Right ventricle myocardium superior (tissue), 1 donor: ENCODE measurements at places on chromosomes 1 and 21.
A peak's percentile ranks its signal among the peaks of the same experiment; 100 is the strongest.

DNA sequence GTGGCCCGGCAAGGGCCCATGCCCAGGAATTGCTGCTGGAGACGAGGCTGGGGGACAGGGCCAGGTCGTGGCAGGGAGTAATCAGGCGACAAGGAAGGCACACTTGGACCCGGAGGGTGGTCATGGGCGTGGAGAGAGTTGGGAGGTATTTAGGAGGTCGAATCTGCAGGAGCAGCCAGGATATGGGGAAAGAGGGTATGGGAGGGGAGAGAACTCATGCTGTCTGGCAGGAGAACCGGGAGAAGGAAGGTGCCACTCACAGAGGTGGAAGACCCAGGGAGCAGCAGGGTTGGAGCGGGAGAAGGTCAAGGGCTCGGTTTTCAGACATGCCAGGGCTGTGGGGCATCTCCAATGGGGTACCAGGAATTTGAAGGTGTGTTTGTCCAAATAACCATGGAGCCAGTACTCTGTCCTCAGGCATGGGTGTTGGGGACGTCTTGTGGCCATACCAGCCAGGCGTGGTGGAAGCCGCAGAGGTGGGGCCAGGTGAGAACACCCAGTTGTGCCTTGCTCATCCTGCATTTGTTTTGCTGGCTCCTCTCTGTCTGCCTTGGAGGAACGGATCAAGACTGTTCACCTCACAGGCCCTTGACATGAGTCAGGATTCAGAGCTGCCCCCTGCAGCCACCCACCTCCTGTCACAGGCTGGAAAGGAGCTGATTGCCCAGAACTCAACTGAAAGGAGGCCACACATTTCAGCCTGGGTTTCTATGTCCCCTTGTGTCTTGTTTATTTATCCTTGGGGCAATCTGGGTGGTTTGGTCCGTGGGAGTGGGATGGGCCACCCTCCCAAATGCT lies 111.6 kb downstream of the SPSB1 start:
- no peak for DNase-seq

GRCh38 chr1:21301794-21302440 lies 11.7 kb upstream of the ECE1 start:
- DNase-seq = no peak

- DNase-seq = peak; percentile 63
Observed at GRCh38 chr1:177945943-177946650, 23.8 kb downstream of the SEC16B start.

GRCh38 chr1:228968891-228969606 lies 233.8 kb downstream of the RHOU start:
- no peak for DNase-seq

DNA sequence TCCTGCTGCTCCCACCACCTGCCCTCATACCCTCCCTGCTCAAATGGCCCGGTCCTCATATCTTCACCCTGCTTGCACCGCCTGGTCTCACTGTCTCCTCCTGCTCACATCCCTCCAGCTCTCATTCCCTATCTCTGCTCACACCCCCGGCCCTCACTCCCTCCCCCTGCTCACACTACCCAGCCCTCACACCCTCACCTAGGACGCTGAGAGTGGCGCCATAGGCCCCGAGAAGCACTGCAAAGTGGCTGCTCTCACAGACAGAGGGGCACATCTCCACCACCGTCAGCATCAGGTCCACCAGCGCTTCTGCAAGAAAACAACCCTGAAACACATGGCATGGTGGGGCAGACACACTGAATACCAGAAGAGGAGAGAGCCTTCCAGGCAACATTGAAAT lies 38.6 kb downstream of the MRAP start:
- DNase-seq = no peak

DNA sequence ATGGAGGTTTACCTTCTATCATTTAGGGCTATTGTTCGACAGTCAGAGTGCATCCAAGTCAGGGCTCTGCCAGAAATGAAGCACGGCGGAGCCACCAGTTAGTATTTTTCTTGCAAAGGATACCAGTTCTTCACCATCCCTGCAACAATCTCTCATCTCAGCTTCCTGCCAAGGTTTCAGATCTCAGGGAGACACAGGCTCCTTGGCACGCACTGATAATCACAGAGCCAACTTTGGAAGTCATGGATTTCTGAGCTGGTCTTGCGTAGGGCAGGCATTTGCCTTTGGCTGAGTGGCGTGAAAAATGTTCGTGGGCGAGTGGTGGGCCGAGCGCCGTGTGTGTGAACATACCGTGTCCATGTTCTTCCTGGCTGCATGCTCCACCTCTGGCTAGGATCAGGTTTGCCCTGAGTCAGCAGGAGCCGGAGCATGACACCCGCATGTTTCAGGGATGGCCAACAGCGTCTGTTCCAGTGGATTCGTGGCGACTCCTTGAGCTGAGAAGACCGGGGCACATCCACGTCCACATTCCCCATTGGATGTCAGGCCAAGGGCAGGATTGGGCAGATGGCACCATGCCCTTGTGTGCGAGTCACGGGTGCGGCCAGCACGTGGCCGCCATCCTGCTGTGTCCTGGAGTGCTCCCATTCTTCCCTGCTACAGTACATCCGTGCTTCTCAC lies 118.5 kb upstream of the C1orf174 start:
- no peak for DNase-seq

GRCh38 chr1:34315974-34316373 lies 139.3 kb downstream of the C1orf94 start:
- no peak for DNase-seq

GRCh38 chr21:42614396-42614795 lies 39.0 kb upstream of the PDE9A start:
- DNase-seq = no peak

DNA sequence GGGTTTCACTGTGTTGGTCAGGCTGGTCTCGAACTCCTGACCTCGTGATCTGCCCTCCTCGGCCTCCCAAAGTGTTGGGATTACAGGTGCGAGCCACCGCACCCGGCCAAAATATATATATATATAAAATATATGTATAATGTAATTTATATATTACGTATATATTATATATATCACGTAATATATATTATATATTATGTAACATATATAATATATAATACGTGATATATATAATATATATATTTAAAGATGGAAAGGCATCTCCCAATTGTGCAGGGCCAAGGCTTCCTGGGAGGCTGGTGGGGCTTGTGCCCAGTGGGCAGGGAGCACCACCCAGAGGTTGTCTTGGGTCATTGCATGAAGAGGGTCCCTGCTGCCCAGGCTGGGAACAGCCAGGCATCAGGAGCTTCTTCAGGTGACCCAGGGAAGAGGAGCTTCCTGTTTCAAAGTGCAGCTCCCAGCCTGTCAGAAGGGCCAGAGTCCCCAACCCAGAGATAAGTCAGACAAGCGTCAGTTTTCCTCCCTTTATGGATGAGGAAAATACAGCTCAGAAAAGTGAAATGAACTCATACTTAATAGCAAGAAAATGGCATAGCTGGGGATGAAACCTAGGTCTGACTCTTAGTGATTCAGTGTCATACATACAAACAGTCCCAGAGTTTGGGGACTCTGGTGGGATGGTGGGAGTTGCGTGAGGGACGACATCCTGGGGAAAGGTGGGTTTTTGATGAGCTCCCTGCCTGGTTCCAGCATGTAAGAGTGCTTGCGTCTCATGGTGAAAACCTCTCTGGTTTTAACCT lies 12.0 kb downstream of the UBE2Q1 start:
- DNase-seq = peak; percentile 67

- DNase-seq = peak; percentile 54
Observed at GRCh38 chr1:43671193-43671592, 21.2 kb downstream of the KDM4A start.

DNA sequence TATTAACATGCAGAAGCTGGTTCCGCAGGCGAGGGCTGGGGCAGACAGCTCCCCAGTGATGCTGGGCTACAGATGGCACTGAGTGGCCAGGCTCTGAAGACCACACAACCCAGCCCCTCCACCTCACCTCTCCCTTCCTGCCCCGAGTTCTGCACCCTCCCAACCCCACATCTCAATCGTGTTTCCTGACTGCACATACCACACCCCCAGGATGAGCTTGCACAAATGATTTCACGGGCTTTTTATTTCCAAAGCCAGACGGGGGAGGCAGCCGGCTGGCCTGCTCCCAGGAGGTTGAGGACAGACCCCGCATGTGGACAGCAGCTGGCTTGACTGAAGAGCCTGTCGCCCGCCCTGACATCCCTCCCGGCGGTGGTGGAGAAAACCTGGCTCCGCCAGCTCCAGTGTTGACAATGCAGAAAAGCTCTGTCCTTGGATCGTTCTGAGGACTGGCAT lies 21.4 kb upstream of the ALDH4A1 start:
- no peak for DNase-seq

- no peak for DNase-seq
Observed at GRCh38 chr1:207565546-207566468, 69.8 kb downstream of the CR1 start.

DNA sequence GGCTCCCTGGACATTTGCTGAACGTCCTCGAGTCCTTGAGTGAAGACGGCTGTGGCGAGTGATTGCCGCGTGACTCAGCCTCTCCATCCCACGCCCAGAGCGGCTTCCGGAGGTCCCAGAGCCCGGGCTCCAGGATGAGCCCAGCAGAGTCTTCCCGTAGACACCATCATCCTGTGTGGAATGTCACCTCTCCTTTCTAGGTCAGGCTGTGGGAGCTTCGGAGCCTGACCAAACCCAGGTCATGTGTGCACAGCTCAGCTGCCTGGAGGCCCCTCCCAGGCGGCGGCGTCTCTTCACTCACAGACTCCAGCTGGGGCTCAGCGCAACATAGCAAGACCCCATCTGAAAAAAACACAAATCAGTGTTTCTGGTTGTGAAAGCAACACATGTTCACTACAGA lies 38.2 kb downstream of the PRKCZ start:
- no peak for DNase-seq

DNA sequence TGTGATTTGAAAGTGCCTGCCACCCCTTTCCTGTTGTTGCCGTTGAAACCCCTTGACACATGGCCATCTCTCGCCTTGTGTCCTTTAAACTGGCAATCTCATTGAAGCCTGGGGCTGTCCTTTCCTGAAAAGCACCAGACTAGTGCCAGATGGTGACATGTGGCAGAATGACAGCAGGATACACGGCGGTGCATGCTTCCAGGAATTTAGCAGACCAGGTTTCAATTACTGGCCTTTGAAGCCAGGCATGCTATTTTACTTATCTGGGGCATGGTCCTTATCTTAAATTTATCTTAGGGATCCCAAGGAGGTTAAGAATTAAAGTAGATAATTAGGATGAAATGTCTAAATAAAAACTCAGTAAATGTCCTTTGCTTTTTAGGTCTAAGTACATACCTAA lies 15.2 kb downstream of the PLPPR4 start:
- no peak for DNase-seq

DNA sequence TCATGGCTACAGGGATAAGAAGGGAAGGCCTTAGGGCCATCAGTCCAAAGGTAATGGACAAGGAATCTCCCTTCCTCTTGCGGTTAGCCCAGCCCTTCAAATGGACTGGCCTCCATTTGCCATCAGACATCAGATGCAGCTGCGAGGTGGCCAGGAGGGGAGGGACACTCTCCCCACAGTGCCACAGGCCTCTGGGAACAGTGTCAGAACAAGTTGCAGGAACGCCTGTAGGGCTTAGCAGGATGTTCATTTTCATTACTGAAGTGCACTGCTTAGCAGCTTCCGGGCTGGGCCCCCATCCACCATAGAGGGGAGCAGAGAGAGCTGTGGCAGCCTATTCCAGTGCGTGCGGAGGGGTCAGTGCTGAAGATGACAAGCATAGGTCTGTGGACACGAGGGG lies 127.5 kb downstream of the GALNT2 start:
- DNase-seq = no peak

GRCh38 chr1:64511044-64511443 lies 41.1 kb downstream of the CACHD1 start:
- DNase-seq = no peak

- DNase-seq = no peak
Observed at GRCh38 chr1:51666478-51666877, 49.6 kb downstream of the OSBPL9 start.

DNA sequence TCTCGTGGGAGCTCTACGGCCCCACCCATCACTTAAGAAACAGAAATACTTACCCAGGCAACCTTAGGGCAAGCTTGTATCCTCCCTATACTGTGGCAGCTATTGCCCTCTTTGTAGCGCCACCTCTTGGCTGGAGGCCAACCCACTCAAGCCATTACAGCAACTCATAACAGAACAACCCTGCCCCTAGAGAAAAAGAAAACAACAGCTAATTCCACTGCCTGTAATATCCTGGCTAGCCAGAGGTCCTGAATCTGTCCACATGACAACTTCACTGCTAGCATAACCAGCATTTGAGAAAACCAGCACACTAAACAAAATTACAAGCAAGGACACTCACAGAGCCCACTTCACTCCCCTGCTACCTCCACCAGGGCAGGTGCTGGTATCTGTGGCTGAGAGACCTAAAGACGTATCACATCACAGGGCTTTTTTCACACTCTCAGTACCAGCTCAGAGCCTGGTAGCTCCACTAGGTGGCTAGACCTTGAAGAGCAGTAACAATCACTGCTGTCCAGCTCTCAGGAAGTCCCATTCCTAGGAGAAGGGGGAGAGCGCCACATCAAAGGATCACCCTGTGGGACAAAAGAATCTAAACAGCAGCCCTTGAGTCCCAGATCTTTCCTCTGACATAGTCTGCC lies 14.5 kb upstream of the MX1 start:
- peak; percentile 66 for DNase-seq

DNA sequence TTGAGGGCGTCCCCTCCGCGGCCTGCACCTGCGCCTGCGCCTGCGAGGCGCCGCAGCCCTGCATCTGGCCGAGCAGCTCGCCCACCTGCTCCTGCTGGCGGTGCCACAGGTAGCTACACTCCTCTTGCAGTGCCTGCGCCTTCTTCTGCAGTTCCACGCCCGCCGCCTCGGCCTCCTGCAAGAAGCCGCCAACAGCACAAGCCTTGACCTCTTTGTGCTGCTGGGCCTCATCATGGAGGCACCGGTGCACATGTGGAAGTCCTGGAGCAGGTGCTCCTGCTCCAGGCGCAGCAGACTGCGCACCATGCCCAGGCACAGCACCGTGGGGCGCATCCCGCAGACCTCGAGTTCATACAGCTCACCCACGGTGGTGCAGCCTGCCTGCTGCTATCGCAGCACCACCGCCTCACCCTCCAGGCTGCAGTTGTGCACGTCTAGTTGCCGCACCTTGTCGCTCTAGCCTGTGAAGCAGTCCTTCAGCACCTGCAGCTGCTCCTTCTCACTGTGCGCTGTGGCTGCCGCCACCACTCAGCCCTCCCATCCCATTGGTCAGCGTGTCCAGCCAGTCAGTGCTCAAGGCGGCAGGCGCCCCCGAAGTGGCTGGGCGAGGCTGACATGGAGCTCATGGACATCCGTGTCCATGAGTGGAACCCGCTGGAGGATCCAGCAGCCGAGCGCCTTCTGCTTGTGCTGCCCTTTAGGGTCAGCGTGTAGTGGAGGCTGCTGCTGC lies 12.2 kb upstream of the CD2 start:
- DNase-seq = no peak
